Sigmoid colon (tissue), 7 donors: ENCODE measurements at places on chromosomes 5 and 9.

DNA sequence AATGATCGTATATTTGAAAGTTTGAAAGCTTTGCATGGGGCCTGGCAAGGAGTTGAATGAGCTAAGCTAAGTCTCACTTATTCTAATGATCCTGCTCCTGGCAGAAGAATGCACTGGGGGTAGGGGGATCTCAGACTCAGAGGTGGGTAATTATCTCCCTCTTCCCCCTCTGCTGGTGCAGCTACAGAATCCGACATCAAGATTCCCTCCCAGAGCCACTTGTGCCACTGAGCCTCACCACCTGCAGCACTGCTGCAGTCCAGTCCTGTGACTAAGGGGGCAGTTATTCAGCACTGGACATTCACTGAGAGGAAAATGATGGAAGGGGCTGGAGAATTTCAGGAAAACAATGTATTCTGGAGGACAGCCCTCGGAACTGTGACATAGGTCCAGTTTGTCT is 205.8 kb downstream of the DEPDC1B start:
- DNase-seq = no peak

- peak; percentile 74 for DNase-seq
These were observed 257.9 kb upstream of the ADAMTS16 start for GRCh38 chr5:4882186-4882585.

DNA sequence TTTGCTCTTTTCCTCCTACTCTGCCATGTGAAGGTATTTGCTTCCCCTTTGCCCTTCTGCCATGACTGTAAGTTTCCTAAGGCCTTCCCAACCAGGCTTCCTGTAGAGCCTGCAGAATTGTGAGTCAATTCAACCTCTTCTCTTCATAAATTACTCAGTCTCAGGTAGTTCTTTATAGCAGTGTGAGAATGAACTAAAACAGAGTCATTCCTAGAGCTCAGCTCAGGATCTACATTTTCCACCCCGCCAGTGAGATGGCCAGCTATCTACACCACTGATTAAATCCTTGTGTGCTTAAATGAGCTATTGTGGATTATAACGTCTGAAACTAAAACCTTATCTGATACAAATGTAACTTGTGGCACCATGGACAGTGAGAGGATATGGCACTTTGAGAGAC is 55.0 kb downstream of the FRMD3 start:
- DNase-seq = no peak

DNA sequence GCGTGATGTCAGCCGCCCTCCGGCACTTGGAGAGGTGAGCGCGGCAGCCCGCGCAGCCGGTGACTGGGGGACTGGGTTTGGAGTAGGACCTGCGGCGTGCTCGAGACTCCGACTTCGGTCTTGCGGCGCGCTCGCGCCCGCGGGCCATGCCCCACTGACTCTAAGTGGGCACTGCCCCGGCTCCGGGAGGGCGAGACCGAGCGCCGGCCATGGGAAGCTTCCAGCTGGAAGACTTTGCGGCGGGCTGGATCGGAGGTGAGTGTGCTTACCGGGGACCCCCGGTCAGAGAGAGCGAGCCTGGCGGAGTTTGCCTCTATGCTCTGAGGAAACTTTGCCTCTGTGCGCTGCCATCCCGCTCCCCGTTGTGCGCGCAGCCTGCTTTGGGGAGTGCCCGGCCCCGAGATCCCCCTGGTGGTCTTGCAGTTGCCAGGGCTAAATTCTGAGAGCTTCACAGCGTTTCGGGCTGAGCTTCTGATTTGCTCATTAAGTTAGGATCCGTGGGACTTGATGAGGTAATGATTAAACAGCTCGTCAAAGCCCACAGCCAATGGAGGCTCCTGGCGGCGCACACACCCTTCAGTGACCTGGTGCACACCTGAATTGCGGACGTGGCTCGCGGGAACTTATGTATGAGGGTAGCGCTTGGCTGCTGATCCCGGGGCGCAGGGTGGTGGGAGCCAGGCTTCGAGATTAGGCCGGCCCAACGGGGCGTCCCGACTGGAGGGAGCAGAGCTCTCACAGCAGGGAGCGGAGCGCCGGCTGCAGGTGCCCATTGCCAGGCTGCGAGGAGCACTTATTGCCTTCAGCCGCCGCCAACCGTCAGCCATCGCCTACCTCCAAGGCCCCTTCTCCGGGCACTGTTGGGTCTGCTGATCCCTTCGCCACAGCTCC is at the start of gene SLC25A48:
TSS of gene SLC25A48 (plus strand) at position 25 of the 891 bp plus-strand sequence. CDS start at position 210, 185 bp downstream.
- no peak for DNase-seq

- DNase-seq = no peak
These were observed 33.0 kb upstream of the PANK3 start for GRCh38 chr5:168612123-168612522.
